Jurkat, Clone E6-1 (cell line): ENCODE measurements at places on chromosomes 16 and 17.

- DNase-seq = no peak
Measured at GRCh38 chr17:5893741-5894140, 176.4 kb upstream of the WSCD1 start.

DNA sequence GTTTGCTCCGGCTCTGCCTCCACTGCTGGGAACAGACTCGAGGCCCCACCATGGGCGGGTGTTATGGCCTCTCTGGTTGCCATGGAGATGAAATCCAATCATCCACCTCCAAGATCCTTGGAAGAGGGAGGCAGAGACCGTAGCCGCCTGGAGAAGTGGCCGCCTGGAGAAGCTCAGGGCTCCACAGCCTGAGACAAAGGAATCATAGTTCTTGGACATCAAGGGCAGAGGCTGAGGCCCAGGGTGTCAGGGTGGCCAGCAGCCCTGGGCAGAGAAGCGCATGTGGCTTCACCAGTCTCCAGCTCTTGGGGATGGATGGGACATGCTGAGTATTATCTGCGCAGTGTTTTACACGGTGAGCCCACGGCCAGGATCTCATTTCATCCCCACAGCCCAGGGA, 36.2 kb downstream of the ABR start:
- no peak for DNase-seq

DNA sequence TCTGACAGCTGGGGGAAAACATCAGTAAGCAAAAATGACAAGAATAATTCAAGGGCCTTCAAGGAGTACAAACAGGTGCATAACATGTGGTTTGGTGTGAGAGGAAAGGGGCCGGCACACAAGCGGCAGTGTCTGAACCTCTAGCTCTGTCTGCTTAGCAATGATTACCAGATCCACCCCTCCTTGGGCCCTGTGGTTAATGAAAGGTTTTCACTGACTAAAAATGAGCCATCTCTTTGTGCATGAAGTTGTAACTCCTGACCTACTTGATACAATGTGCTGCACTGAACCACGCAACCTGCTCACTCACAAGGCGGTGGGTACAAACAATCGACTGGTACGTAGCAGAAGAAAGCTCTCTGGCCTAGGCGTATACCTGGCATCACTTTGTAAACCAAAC, 15.1 kb downstream of the FAM117A start:
- DNase-seq = peak; percentile 97

DNA sequence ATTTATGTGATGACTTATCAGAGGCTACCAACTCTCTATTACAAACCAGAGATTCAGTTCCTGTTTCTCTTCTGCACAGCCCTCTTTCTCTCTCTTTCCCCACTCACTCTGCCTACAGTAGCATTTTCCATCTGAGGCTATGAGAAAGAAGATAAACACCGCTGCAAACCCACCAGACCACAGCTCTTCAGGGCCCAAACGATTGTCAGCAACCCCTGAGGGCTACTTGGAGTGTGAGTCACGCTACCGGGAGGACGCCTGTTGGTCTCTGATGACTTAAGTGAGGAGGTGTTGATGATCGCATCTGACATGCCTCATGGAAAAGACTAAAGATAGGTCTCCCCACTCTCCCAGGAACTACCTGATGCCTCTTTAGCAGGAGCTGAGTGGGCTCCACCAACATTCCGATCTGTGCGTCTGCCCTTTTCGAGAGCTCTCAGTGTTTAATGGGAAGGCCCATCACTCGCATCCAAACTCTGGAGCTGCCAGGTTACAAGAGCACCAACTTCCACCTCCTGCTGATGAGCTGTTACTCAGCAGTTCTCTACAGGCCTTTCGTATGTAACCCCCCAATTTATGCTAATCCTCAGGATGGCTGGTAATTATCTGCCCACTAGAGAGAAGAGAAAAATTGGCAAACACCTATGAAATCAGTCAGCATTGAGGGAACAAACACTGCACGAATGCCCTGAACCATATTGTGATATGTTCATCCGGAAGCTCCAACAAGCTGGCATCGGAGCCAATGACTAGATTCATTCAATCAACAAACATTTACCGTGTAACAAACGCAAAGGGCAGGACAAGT, 9.2 kb downstream of the GRIN2A start:
- no peak for DNase-seq

DNA sequence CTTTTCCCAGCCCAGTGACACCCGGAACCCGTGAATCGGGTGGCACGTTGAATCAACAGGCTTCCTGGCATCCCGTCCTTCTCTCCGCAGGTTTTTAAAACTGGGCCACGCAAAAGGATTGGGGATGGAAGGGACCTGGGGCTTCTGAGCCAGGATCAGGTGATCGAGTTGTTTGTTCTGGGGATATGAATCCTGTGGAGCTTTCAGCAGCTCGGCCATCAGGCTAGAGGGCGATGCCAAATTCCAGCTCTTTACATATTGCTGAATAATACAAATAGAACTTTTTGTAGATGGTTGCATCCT, 473 bp downstream of the SUPT6H start:
- no peak for DNase-seq

- DNase-seq = no peak
Measured at GRCh38 chr16:78729687-78730086, 630.2 kb downstream of the WWOX start.

- DNase-seq = no peak
Measured at GRCh38 chr16:12461971-12462370, 341.7 kb downstream of the CPPED1 start.

DNA sequence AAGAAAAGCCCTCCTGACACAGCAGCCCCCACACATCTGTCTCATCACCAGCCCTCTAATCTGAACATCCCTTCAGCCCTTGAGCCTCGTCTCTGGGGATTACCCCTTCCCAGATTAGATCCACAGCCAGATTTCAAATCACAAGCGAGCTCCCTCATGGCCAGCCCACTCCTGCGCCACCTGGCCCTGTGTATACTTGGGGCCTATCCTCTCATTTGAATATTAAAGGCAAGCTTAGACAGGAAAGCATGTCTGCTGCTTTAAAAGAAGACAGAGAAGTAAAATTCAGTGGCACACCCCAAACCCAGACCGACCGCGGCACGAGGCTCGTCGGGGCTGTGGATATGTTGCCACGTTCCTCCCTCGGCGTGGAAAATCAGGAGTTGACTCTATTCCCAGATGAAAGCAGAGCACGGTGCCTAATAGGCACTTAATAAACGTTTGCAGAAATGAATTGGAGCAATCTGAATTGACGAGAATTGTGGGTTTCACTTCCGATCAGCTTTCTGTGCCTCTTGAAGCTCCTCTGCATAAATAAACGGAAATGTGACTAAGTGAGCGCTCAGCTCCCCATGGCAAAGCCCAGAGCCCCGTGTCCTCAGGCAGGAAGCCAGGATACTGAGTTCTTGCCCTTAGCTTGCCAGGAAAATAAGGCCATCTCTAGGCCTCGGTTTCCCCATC, 108.0 kb downstream of the CCDC182 start:
- DNase-seq = no peak

GRCh38 chr16:1778200-1779179, 3.9 kb downstream of the SPSB3 start:
- DNase-seq = no peak

GRCh38 chr16:47956916-47957315, 198.9 kb downstream of the ABCC12 start:
- DNase-seq = no peak

DNA sequence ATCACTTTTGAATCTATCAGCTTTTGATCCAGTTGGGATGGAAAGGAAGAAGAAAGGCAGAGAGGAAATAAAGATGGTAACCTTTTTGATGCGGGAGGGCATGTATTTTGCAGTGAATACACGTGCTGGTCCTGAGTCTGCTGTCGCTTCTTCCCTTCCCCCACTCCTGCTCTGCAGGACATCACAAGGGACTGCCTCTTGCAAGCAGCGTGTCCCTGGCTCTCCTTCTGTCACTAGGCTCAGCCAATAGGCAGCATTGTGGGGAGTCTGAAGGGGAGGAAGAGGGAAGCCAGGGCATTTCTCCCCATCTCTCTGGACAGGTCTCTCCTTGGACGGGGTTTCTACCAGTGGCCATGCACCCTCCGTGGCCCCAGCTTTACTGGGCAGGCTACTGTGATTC, 15.7 kb upstream of the WFDC1 start:
- no peak for DNase-seq

DNA sequence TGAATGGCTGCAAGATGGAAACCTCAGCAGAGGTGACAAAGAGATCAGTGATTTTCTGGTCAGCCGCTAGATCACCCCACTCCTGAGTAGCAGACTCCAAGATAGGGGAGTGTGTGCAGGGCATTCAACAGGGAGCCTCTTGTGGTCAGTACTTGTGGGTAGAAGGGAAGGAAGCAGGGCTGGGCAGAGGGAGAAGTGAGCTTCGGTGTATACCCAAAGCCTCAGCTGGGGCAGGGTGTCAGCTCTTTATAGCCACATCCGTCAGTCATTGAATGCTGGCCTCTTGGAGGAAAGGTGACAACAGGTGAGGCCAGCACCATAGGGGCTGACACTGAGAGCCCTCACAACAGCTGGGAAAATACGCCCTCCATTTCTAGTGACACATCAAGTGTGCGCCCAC, 2.2 kb upstream of the SLC12A3 start:
- peak; percentile 18 for DNase-seq

DNA sequence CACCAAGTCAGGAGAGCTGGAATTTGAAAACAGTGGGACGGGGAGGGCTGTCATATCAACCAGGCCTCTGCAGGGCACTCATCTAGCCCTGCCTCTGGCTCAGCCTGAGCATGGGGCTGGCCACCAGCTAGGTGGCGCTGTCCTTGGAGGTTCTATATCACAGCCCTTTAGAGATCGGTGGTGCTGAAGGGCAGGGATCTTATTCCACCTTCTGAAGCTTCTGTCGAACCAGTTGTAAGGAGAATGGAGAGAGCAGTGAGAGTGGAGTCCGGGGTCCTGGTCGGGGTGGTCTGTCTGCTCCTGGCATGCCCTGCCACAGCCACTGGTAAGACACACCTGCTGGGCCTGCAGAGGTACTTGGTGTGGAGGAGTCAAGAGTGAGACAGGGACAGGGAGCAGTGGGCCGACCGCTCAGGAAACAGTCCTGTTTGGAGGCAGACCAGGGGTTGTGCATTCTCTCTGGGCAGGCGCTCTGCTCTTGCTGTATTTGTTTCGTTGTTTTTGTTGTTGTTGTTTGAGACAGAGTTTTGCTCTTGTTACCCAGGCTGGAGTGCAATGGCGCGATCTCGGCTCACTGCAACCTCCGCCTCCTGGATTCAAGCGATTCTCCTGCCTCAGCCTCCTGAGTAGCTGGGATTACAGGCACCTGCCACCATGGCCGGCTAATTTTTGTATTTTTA, at the start of gene CES3:
Gene CES3 (plus strand): TSS at position 202 of the 680 bp plus-strand sequence. CDS start 42 bp downstream, at position 244.
- peak; percentile 83 for DNase-seq

DNA sequence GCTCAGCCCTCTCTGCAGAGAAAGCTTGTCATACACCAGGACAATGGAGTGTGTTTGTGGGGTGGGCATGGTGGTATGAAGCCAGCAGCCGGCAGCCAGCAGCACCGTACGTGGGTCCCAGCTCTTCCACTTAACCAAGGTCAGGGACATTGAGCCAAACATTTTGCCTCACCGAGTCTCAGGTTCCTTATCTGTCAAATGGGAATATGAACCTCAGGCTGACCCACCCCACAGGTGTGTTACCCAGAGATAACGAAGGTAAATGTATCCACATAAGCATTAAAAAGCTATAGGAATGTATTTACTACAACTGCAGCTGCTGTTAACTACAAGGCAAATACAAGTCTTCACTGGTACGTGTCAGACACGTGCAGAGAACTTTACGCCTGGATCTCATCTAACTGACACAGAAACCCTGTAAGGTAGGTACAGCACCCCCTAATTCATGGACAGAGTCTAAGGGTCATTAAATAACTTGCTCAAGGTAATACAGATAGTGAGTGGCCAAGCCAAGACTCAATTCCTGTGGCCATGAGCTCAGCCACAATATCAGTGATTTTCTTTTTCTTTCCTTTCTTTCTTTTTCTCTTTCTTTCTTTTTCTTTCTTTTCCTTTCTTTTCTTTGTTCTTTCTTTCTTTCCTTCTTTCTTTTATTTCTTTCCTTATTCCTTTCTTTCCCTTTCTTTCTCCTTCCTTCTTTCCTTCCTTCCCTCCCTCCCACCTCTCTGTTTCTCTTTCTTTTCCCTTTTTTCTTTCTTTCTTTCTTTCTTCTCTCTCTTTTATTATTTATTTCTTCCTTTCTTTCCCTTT, 990 bp downstream of the SLC5A11 start:
- no peak for DNase-seq

DNA sequence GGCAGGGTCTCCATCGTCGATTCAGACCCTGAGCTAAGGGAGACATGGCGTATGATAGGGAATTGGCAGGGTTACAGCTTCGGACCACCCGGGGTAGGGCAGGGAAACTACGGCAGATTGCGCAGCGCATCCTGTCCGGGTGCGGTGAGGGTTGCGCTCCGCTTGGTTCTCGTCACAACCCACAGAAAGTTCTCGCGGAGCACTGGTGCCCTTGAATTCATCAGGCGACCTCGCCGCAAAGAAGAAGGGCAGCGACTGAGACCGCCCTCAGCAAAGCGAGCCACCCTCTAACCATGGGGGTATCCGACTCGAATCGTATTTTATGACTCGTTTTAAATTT, 1.2 kb downstream of the HS3ST3B1 start:
- DNase-seq = no peak

DNA sequence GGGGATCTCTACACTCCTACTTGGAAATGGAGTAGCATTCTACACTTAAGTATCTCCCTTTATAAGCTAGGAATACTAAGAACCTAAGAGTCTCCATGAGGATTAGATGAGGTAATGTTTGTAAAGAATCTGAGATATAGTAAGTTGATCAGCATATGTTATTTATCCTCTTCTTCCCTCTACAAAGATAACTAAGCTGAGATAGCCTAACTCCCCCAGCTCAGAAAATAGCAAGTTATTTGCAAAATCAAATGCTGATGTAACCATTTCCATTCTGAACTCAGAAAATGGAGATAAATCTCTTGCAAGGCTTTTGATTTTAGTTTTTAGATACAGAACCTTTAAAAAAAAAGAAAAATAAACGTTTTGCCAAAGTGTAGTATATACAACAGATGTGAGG, 526.0 kb downstream of the MAF start:
- DNase-seq = no peak

DNA sequence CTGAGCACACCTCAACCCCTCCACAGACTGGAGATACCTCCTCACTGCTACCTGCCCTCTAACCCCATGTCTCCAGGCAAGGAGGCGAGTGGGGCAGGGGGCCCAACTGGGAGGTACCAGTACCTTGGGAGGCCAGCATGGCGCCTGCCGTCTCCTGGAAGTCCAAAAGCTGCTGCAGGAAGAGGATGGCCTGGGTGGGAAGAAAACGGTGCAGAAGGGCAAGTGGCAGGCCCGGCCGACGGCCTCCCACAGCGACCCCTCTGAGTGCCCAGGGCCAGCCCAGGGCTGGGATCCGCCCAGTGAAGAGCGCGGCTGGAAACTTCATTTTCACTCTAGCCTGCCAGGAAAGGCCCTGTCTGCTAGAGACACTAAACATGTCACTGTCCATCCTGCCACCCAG, 8.5 kb downstream of the ZACN start:
- DNase-seq = no peak
